ENCODE measurements at places on chromosomes 3 and 15.

DNA sequence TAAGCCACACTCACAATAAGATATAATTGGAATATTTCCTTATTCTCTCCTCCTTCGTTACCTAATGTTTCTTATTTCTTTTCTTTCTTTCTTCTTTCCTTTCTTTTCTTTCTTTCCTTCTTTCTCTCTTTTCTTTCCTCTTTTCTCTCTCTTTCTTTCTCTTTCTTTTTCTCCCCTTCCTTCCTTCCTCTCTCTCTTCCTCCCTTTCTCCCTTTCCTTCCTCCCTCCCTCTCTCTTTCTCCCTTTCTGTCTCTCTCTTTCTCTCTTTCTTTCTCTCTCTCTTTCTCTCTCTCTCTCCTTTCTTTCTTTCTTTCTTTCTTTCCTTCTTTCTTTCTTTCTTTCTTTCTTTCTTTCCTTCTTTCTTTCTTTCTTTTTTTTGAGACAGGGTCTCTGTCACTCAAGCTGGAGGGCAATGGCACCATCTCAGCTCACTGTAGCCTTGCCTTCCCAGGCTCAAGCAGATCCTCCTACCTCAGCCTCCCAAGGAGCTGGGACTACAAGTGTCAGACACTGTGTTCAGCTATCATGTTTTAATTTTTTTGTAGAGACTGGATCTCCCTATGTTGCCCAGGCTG is 19.3 kb upstream of the PIAS1 start:
- no peak for DNase-seq

DNA sequence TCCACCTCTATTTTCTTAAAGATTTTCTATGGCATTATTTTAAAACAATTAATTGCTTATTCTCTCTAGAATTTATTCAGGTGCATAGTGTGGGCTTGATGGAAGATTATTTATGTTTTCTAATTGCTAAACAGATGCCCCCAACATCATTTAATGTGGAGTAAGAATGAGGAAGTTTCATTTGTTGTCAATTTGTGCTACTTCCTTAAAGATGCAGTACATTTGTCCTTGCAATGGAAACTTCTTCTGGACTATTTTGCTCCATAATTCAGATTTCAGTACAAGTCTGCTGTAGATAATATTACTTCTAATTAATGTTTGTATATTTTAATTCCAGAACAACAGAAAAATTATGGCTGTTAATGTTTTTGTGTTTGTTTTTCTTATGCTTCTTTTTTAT is 104.8 kb downstream of the TGFBR2 start:
- no peak for DNase-seq

GRCh38 chr3:50001511-50001910 is 61.6 kb downstream of the RBM6 start:
- DNase-seq: no peak

DNA sequence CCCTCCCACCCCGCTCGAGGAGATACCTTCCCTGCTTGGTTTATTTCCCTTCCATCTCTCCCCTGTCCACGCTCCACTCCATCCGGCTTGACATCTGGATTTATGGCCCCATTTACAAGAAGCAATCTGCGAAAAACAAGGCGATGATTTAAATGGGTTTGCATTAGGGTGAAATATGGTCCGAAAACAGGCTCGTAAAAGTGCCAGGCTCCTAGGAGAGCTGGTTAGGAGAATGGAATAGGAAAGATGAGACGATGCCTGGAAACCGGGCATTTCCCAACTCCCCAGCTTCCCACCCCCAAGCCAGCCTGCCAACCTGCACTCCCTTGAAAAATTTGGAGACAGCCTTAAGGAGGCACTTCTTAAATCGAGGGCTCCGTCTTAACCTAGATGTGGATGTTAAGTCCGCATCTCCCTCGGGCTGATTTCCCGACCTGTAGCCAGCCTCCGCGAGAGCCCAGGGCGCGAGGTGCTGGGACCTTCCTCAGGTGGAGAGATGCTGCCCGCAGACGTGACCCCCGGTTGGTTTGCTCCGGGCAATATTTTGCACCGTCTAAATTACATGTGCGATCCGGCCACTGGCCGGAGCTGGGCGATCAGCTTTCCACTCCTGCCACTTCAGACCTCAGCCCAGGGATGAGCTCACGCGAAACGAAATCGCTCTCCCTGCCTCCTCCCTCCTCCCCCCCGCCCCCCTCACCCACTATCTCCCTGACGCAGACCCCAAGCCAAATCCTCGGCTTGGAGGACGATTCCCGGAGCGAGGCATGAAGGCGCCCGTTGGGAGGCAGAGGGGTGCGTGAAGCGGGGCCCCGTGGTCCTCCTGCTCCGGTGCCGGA is 1.3 kb downstream of the GRM7 start:
- no peak for DNase-seq

GRCh38 chr15:84981711-84982300 is at the start of gene PDE8A:
TSS of gene PDE8A (plus strand) at chr15:84981856. CDS start at chr15:84982163, 307 bp downstream.
- no peak for DNase-seq

DNA sequence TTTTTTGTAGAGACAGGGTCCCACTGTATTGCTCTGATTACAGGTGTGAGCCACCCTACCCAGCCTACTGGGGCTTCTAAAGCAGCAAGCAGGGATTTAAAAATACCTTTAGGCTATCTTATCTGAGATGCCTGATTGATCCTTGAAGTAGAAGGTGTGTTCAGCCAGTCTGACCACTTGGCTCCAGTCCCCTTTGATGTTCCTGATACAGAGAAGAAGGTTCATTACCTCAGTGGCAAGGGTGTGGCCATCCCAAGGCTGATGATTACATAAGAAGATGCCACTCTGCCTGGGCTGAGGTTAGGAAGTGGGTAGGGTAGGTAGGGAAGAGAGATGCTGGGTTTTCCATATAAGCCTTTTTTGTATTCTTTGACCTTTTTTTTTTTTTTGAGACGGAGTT is 11.2 kb upstream of the DCAF1 start:
- no peak for DNase-seq

GRCh38 chr3:172591876-172592771 is 68.9 kb upstream of the TNFSF10 start:
- DNase-seq: no peak

DNA sequence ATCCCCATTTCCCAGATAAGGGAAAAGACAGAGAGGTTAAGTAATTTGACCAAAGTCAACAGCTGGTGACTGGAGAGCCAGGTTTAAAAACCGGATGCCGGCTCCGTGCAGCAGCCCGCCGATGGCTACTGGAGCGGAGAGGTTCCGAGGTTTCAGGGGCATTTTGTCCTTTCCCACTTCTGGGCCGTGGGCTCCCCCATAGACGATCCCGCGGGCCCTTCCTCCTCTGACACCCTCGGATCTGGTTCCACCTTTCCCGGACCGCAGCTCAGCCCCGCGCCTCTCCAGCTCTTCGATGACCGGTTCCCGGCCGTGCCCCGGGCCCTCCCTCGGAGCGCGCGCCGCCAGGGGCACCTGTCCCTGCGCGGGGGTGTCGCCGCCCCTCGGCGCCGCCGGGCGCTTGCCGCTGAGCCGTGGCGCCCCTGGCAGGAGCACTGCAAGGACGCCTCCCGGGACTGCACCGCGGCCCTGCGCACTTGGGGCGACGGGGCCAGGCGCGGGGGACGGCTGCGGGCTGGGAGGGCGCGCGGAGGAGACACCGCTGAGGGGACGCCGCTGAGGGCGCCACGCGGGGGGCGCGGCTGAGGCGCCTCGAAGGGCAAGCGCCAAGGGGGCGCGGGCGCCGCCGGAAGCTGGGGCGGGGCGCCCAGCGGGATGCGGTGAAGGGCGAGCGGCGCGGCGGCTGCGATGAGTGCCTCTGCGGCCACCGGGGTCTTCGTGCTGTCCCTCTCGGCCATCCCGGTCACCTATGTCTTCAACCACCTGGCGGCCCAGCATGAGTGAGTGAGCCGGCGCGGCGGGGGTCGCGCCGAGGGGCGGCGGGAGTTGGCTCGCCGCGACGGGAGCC is at the start of gene TM6SF1:
TSS of gene TM6SF1 (plus strand) at position 652 of the 847 bp plus-strand sequence. CDS start at position 688, 36 bp downstream.
- DNase-seq: no peak

- no peak for DNase-seq
These were observed 221.0 kb downstream of the SHQ1 start for GRCh38 chr3:72627271-72627670.

Measured in right renal cortex interstitium (tissue), 3 donors.